ENCODE measurements at places on chromosomes 6 and 20. TPM values are rescaled to one million over a fixed set of nuclear protein-coding genes. Genes with fewer than 3 reads are reported as not detected.

- peak; percentile 57 for DNase-seq
Observed at GRCh38 chr6:422433-423054, 31.0 kb downstream of the IRF4 start.

RIPK1 gene
- total RNA-seq, result 17.8 TPM

DNA sequence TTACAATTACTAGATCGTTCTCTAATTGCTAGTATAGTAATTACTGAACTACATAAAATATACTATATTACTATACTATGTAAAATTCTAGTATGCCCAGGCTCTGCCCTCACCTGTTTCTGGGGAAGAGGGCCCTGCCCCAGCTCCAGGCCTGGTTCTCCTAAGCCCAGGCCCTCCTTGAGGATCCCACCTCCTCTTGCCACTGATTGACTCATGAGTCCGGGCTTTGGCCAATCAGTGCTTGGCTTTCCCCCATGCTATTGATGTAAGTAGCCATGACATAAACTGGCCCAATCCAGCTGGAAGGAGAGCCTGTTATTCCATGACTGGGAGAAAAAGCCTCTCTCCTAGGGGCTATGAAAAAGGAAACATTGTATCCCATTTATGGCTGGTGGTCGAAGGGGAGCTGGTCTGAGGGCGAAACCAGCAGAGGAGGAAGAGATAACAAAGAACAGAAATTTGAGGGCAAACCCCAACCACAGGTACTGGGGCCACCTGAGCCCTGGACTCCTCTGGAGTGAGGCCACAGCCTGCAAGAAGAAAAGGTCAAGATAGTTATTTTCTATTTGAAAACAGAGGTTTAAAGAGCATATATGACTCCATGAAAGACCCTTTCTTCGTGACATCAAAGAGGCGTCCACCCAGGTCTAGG is 129.3 kb upstream of the CD93 start:
- DNase-seq, result no peak

- DNase-seq, result no peak
Observed at GRCh38 chr6:13398421-13398994, 70.2 kb upstream of the TBC1D7 start.

- DNase-seq, result no peak
Observed at GRCh38 chr6:168309183-168309582, 10.4 kb downstream of the DACT2 start.

- DNase-seq, result peak; percentile 85
Observed at GRCh38 chr6:154164397-154164796, 125.4 kb downstream of the OPRM1 start.

GPR6 gene
- 0.41 TPM for total RNA-seq
